ENCODE measurements at places on chromosomes 1 and 21.

DNA sequence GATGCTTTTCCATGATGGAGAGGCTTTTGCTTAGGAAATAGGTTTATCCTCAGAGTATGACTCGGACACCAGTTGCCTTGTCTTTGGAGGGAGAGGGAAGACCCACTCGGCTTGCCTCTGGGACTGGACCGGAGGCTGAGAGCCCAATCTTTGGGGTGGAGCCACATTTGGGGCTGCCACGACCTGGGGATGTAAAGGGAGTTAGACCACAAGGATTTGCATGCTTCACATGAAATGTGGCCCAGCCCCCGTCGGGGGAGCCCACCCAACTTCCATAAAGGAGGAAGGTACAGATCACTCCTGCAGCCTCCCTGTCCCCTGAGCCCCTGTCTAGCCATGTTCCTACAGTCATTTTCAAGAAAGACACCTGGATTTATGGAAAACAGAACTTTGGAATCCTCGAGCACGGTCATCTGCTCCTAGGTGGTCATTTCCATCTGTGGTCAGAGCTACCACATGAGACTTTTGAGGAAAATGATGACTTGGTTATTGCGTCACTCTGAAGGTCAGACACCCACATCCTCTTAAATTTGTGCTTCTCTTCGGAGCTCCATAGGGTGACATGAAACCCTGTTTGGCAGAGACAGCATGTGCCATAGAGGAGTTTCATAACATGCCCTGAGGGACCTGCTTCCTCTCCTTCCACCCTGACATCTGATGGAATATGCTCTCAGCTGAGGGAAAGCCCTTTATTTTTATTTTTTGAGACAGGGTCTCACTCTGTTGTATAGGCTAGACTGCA is 99.4 kb upstream of the SLC45A1 start:
- DNase-seq: no peak

DNA sequence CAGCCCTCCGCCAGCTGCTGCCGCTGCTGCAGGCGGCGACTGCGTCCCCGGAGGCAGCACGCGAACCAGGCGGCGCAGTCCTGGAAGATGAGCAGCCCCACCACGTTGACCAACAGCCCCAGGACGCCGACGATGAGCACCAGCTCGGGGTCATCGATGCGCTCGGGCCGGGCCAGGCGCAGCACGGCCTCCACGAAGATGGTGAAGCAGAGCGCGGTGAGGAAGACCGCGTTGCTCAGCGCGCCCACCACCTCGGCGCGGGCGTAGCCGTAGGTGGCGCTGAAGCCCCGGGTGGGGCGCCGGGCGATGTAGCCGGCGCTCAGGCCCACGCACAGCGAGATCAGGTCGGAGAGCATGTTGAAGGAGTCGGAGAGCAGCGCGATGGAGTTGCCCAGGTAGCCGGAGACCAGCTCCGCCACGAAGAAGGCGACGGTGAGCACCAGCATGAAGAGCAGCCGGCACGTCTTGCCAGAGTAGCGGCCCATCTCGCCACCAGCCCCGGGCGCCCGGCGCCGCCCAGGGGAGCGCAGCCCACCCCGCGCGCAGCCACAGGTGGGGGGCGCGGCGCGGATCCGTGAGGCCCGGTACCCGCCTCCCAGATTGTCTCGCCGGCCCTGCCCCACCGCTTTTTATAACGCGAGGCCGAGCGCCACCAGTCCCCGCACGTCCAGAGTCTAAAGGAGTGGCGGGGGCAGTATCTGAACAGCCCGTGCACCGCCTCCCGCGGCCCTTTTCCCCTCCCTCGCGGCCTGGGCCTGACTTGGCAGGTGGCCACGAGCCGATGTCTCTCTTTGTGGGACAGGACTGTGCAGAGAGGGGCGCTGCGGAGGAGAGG is at the start of gene SLC30A10:
SLC30A10 (minus strand) TSS at position 602 of the 835 bp plus-strand sequence; CDS start at position 485, 117 bp downstream.
- DNase-seq: no peak

DNA sequence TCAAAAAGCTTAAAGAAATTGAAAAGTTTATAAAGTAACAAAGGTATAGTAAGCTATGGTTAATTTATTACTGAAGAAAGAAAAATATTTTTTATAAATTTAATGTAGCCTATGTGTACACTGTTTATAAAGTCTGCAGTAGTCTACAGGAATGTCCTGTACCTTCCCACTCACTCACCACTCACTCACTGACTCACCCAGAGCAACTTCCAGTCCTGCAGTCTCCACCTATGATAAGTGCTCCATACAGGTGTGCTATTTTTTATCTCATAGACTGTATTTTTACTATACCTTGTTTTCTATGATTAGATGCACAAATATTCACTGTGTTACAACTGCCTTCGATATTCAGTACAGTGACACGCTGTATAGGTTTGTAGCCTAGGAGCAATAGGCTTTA is 106.6 kb downstream of the NR5A2 start:
- DNase-seq: no peak

DNA sequence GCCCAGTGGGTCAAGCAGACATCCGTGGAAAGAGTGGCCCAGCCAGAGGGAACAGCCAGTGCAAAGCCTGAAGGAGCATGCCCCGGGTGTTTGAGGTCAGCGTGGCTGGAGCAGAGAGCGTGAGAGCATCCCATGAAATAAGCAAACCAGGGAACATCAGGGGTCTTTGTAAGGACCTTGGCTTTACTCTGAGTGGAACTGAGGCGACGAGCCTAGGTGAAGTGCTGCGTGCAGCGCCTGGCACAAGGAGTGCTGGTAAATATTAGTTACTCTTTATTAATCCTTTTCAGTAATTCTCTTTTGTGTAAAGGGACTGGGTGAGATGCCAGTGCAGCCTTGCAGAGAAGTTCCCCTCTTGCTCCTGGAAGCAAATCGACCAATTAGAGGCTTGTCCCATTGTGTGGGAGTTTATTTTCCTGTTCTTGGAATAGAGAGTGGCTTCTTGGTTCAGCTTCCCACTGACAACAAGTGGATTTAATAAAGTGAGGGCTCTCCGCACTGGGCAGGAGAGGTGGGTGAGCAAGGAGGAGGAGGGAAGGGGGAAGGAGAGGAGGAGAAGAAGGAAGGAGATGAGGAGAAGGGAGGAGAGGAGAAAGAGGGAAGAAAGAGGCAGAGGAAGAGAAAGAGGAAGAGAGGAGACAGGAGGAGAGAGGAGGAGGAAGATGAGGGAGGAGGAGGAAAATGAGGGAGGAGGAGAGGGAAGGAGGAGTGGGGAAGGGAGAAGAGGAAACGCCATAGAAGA is 37.6 kb upstream of the DISP3 start:
- DNase-seq: no peak

DNA sequence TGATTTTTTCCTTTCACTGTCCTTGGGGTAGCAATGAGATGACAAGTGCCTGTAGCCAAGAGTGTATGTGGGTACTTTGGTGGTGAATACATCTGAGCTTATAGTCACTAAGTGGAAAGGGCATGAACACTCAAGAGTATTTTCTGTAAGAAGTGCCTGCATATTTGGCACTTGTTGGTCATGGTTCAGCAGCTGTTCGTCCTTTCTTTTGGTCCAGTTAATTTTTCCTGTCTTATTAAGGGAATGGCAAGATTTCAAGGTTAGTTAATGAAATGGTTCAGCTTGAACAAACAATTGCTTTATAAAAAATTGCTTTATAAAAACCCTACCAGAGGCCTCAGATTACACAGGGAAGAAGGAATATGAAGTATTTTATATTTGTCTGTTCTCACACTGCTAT is 48.6 kb upstream of the GPR52 start:
- no peak for DNase-seq

DNA sequence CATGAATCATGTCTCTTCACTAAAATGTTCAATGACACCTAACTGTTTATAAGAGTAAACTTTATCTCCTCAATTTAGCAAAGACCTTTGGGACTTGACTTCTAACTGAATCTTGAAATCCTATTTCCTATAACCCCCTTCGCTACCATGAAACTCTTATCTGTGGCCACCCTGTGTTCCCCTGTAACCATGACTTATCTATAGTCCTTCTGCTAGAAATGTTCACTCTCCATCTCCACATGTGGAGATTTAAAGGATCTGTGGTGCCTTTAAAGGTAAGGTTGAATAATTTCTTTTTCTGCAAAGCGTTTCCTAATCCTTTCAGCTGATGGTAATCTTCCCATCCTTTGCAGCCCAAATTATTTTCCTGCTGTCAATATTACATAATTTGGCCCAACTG is 436.3 kb upstream of the RUNX1 start:
- no peak for DNase-seq

GRCh38 chr1:214280386-214281020 is 456 bp upstream of the SMYD2 start:
- DNase-seq: no peak

DNA sequence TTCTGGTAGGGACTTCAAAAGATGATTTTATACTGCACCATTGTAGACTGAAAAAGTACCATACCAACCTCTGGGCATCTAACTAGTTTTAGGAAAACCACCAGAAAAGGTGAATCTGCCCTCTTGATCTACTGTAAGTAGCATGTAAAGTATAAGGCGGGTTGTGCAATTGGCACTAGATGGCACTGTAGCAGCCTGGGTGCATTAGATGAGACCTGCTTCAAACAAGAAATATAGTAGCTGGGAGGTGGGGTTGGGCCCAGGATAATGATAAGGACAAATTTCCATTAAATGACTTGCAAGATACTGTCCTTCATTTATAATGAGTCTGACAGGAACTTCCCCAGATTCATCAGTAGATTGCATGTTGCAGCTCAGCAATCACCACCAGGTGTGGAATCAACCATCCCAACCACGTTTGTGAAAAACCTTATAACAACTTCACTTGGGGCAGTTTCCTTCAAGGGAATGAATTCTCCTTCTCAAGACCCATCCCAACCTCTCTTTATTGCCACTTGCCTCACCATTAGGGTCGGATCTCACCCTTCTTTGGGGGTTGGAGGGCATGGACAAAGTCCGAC is 37.3 kb upstream of the IL10 start:
- DNase-seq: no peak
